ENCODE measurements at places on chromosomes 1 and 21.

DNA sequence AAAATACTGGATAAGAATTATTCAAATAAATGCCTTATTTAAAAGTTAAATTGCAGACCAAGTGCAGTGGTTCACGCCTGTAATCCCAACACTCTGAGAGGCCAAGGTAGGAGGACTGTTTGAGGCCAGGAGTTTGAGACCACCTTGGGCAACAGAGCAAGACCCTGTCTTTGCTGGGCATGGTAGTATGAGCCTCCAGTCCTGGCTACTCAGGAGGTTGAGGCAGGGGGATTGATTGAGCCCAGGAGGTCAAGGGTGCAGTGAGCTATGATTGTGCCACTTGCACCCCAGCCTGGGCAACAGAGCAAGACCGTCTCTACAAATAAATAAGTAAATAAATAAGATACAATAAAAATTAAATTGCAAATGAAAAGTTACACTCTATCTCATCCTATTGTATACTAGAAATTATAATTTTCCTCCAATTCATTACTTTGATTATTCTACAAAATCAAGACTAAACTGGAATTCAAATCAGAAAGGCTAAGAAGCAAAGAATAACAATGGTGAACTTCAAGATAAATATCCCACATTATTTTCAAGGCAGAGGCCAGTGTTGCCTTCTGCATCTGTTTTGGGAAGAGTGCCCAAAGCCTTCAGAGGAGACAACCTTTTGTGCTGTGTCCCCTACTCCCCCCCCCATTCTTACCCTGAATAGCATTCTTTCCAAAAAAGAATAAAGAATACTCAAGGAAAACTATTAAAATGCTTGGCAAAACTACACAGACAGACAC lies 73.3 kb upstream of the IRF2BP2 start:
- DNase-seq = no peak

GRCh38 chr1:204818998-204819397 lies 51.7 kb upstream of the NFASC start:
- no peak for DNase-seq

- DNase-seq = no peak
These were observed 137.1 kb upstream of the RAB4A start for GRCh38 chr1:229133811-229134210.

GRCh38 chr1:156859523-156860112 lies 701 bp upstream of the INSRR start:
- no peak for DNase-seq

GRCh38 chr1:44237721-44238457 lies 24.6 kb downstream of the DMAP1 start:
- DNase-seq = peak; percentile 64

DNA sequence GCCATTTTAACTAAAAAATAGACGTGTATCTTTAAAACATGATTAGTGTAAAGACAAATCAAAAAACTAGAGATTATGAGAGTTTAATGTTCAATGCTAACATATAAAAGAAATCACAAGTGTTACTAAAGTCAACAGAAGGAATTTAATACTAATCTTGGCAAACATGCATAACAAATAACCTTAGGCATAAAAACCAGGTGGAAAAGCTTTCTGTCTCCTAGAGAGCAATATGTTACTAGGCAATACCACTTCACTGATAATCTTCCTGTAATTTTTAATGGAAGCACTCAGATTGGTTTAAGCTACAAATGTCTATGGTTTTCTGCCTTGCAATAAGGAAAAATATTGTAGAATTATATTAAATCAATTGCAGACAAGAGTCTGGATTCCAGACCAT lies 121.9 kb downstream of the NME7 start:
- DNase-seq = no peak

GRCh38 chr1:9373619-9374018 lies 80.9 kb downstream of the SPSB1 start:
- DNase-seq = no peak

DNA sequence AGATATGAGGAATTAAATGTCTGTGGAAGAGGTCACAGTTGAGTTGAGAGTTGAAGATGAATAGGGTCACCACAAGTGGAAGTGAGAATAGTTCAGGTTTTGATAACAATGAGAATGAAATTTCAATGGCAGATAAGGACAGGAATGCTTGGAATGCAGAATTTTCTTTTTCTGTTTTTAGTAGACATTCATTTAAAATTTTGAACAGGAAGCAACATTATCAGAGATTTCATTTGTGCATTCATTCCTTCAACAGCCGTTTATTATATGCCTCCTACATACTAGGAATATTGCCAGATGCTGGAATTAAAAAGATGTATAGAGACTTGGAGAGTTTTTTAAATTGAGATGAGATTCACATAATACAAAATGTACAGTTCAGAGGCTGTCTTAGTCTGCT lies 126.8 kb downstream of the ITSN1 start:
- no peak for DNase-seq

- peak; percentile 95 for DNase-seq
These were observed 121.4 kb upstream of the GORAB start for GRCh38 chr1:170410401-170411166.

DNA sequence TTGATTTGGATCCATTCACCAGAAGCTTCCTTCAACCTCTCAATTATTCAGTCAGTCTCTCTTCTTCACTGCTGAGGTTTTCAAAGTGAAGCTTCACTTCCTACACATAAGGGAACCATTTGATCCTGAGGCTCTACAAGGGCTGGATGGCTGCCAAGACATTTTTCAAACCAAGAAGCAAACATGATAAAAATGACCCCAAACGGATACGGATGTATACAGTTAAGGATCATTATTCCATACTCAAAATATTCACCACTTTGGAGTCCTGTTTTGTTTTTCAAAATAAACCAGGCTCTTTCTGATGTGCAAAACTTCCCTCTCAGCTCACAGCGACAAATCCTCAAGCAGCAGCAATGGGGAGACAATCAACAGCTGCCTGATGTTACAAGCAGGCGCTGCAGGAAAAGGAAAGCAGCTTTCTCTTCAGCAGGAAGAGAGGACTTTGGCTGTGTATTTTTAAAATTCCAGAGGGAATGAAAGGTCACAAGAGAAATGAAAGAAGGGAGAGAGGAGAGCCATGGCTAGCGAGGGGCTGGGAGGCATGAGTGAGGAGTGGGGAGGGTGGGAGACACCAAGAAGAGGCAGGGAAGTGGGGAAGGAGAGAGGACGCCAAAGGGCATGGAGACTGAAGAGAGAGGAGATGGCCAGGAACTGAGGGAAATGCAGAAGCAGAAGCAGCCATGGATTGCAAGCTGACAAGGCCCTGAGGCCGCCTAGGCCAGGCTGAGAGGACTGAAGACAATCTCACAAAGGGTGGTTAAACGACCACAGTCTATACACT lies 145.4 kb downstream of the SLC45A1 start:
- DNase-seq = peak; percentile 73

DNA sequence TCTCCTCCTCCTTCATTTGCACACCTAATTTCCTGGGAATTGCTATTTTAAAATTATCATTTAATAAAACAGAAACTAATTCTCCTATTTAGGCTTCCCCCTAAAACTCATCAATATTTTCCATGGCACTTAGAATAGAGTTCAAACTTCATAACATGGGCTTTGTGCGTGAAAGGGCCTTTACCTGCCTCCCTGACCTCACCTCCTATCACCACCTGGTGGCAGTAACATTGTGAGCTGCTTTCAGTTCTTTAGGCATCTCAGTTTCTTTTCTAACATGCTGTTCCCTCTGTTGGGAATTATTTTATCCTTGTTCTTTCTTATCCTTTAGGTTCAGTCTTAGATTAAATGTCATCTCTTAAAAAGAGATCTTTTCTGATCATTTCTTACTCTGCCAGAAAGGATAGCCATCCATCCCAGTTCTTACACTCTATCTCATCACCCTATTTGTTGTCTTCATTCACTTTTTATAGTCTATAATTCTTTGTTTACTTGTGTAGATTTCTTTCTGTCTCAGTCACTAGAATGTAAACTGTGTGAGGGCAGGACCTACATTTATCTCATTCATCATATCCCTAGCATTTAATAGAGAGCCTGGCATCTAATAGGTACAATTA lies 133.8 kb upstream of the KIAA1614 start:
- no peak for DNase-seq

DNA sequence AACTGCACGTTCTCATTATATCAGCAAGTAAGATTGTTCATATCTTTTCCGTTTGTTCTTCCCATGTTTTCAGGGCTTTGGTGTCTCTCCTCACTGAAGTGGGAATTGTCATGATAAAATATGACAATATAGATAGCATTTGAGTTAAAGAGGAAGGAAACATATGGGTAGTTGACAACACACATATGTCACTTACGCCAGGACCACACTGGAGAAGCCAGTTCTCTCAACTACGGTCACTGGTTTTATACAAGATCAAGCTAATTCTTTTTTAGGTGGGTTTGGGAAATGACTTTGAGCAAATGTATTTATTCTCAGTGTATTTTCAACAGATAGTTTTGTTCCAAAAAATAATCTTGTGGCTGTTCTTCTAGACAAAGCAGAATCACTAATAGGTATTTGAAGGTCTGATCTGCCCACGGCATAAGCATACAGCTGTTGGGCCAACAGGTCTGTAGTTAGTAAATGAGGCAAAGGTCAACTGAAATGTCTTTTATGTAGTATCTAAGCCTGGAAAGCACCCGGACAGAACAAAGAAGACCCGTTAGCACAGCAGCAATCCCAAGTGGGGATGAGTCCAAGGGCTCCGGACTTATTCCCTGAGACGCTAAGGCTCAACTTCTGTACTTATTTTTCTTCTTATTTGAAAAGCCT lies 433.6 kb upstream of the ZP4 start:
- no peak for DNase-seq

DNA sequence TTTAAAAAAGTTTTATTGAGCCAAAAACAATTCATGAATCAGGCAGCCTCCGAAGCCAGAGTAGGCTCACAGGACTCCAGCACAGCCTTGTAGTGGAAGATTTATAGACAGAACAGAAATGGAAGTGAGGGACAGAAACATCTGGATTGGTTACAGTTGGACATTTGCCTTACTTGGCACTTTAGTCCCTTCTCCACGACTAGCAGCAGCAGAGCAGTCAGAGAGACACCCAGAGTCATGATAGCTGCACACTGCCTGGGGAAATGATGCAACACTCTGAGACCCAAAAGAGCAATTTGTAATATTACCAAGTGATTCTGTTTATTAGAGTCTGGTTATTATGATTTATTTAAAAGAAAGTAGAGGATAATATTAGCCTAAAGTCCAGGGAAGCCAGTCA lies 72.2 kb upstream of the KRTAP11-1 start:
- DNase-seq = no peak

GRCh38 chr1:179823693-179824092 lies 53.9 kb downstream of the TOR1AIP2 start:
- DNase-seq = no peak

DNA sequence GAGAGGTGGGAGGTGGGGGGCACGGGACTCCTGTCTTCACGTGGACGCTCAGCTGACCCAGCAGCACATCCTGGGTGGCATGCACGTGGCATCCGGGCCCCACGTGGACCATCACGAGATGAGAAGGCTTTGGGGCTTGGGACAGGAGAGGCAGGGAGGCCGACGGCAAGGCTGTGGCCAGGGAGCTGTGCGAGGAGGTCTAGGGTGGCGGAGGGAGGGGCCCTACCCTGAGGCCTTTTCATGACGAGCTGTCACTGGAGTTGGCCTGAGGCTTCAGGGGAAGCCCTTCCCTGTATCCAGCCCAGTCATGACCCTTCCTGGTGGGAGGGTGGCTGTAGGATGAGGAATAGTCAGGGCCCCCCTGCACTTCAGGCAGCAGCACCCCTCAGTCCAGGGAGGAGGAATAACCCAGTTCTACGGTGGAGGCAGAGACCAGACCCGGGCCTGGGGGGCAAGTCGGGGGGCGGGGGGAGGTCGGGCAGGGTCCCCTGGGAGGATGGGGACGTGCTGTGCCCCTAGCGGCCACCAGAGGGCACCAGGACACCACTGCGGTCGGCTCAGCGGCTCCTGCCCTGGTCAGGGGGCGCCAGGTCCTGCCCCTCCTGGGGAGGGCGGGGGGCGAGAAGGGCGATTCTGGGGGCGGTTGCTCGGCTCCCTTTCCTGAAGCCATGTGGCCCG lies 2.0 kb upstream of the PERM1 start:
- DNase-seq = no peak

DNA sequence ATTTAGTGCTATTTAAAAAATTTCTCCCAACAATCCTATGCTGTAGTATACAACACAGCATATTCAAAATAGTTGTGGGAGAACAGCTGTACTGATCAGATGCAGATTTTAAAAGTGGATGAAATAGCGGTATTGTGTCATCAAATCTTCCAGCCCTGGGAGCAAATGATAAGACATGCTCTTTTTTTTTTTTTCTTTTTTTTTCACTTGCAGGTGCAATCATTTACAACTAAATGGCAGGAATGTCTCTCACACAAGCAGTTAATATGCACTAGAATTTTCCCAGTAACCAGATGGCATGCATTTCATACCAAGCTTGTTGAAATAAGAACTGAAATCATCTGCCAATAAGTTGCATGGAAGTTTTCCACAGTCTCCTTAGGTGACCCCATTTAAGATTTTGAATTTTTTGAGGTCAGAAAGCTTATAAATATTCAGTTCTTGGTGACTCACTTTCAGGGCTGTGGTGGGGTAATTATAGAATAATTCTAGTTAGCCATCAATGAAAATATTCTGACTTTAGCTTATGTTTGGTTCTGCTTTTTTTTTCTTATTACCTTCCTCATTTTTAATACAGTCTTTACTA lies 623.9 kb upstream of the NR5A2 start:
- peak; percentile 53 for DNase-seq

GRCh38 chr1:147757015-147757990 lies 3.1 kb downstream of the GJA5 start:
- no peak for DNase-seq

- no peak for DNase-seq
These were observed 19.9 kb downstream of the RPL5 start for GRCh38 chr1:92851729-92852128.

- peak; percentile 62 for DNase-seq
These were observed 77.5 kb upstream of the KCNK2 start for GRCh38 chr1:215005078-215005477.

GRCh38 chr1:185281245-185281644 lies 35.8 kb downstream of the IVNS1ABP start:
- no peak for DNase-seq

- no peak for DNase-seq
These were observed 8.3 kb upstream of the C8B start for GRCh38 chr1:56973923-56974742.

GRCh38 chr1:94326329-94326728 lies 88.9 kb upstream of the ARHGAP29 start:
- DNase-seq = no peak

DNA sequence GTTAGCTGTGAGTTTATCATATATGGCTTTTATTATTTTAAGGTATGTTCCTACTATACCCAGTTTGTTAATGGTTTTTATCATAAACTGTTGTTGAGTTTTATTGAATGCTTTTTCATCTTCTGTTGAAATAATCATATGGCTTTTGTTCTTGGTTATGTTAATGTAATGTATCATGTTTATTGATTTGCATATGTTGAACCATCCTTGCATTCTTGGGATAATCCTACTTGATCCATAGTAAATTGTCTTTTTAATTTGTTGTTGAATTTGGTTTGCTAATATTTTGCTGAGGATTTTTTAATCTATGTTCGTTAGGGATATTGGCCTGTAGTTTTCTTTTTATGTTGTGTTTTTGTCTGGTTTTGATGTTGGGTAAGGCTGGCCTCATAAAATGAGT lies 185.6 kb downstream of the PAPPA2 start:
- no peak for DNase-seq

All from fibroblast of mammary gland (primary cell).